ENCODE measurements at places on chromosomes 16 and 17.

DNA sequence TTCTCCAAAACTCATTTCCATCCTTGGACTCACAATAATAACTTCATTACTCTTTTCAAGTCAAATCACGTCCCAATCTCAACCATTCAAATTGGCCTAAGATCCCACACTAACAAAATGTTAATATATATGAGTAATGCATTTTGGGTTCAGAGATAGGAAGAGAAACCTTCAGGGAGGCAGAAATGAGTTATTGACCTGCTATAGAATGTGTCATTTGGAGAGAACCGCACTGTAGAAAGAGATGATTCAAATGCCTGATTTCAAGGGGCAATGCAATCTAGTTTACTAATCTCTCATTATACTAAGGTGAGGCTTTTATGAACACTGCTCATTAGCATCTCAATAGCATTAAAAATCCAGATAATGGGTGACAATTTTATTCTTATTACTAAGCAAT lies 1595.0 kb upstream of the GOT2 start:
- no peak for DNase-seq

DNA sequence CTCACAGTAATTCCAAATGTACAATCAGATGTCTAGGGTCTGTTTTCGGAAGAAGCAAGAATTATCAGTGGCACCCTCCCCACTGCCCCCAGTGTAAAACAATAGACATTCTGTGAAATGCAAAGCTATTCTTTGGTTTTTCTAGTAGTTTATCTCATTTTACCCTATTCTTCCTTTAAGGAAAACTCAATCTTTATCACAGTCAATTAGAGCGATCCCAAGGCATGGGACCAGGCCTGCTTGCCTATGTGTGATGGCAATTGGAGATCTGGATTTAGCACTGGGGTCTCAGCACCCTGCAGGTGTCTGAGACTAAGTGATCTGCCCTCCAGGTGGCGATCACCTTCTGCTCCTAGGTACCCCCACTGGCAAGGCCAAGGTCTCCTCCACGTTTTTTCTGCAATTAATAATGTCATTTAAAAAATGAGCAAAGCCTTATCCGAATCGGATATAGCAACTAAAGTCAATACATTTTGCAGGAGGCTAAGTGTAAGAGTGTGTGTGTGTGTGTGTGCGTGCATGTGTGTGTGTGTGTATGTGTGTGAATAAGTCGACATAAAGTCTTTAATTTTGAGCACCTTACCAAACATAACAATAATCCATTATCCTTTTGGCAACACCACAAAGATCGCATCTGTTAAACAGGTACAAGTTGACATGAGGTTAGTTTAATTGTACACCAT lies 59.7 kb downstream of the HLF start:
- DNase-seq: no peak

- no peak for DNase-seq
These were observed 4.1 kb downstream of the PECAM1 start for GRCh38 chr17:64386412-64387144.

- no peak for DNase-seq
These were observed 27.1 kb downstream of the CDK5RAP3 start for GRCh38 chr17:47998044-47998443.

DNA sequence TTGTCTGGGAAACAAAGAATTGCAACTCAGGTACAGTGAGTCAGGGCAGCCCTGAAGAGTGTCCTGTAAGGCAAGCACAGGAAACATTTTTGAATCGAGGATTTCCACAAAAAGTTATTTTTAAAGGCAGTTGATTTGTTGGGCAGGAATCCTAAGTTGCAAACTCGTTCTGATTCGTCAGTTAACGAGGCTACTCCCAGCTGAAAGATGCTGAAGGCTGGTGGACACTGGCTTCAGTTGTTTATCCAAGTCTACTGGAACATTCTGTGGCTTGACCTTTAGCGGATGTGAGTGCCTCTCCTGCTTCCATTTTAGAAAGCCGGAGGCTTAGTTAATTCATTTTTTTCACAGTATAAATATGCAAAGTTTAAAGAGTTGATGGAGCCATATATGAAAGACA lies 84.2 kb downstream of the KCNJ12 start:
- DNase-seq: no peak

DNA sequence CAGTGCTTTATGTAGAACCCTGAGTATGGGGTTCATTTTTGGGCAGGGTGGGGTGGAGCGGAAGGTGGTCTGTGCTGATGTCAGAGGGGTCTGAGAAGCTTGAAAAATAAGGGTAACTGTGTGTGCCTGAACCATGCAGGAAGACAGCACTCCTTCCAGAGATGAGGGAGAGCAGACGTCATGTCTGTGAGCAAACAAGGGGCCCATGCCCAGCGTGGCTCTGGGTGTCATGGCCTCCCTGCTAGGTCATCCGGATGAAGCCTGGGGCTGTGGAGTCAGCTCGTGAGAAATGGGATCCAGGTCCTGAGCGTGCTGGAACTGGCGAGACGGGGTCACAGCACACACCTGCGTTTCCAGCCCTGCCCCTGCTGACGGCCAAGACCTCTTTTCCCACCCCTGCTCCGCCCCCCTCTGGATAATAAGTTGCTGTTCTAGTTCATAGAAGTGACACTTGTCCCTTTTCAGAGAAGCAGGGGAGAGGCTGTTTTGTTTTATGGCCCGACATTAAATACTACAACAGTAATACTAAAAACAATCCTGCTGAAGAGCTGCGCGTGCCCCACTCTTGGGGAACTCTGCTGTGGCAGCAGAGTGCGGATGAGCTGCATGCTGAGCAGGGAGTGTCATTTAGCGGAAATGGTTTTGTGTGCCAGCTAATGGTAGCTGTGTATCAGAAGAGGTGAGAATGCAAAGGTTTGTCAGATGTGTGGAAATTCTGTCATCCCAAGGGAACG lies 92.6 kb downstream of the RPTOR start:
- DNase-seq: no peak

GRCh38 chr16:72961115-72961832 lies 86.7 kb downstream of the ZFHX3 start:
- peak; percentile 99 for DNase-seq
